ENCODE measurements at places on chromosomes 6 and 20.

DNA sequence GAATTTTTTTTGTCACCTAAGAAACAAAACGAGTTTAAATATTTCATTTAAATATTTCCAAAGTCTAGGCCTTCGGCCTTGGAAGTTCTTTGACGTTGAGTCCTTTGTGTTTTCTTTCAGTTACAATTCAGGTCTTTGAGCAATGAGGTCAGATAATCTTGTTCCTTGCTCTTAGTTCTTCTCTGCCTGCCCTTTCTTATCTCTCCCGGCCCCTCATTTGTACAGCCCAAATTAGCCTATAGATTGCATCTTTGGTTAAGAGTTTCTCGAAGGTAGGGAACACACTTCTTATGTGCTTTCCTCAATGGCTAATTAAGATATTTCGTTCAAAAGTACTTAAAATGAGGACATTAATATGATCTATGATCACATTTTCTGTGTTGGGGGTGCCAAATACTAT lies 18.5 kb downstream of the RPS12 start:
- DNase-seq = no peak

DNA sequence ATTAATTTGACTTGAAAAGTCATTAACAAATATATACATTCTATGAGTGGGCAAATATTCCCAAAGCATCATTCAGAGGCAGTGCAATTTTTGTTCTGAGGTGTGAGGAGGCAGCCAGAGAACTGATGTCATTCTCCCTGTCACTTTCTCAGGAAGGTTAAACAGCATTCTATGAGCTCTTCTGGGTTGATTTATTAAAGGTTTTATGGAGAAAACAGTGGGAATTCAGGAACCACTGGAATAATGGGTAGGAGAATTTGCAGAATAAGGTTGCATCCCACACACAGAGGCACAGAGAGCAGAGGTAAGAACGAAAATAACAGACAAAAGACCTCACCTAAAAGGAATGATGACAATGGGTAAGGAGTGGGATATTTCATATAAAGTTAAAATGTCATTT lies 860.6 kb downstream of the TFAP2A start:
- no peak for DNase-seq

DNA sequence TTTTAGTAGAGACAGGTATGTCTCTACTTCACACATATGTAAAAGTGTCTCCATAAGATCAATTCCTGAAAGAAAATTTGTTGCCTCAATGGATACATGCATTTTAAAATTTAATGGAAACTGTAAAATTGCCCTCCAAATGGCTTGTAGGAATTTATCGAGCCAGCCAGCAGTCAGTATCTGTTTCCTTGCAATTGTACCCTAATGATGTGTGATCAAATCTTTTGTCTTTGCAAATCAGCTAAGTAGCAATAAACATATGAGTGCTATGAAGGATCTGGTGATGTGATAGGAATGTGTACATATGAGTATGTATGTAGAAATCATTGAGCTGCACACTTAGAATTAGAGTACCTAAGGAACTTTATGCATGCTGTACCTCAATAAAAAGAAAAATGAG lies 253.0 kb downstream of the MAFB start:
- no peak for DNase-seq

GRCh38 chr20:63102721-63103375 lies 96.1 kb upstream of the BHLHE23 start:
- peak; percentile 22 for DNase-seq

DNA sequence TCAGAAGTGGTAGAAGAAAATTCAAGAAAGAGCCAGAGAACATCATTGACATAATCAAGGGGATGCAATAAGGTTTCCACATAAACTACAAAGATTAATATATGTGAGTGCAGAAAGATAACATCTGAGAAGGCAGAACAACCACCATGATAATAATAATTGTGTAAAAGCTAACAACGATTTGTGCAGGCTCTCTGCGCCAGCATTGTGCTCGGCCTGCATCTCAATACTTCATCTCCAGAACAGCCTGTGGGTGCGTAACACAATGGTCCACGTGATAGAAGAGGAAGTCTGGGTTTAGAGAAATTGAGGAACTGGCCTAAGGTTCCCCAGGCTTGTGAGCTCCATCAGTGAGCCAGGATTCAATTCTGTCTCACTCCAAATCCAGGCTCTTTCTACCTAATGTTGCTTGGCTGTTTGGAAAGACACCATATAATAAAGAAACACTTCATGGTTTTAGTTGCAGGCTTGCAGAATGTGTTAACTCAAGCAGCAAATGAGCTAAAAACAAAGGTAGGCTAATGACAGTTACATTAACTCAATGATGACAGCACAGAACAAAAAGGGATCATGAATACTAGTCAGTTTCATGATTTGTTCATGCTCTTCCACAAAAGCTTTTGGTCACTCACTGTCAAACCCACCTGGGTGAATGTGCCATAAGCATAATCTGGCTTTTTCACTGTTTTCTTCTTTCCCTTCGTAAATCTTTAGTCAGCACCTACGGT lies 71.2 kb downstream of the LY86 start:
- DNase-seq = peak; percentile 43

DNA sequence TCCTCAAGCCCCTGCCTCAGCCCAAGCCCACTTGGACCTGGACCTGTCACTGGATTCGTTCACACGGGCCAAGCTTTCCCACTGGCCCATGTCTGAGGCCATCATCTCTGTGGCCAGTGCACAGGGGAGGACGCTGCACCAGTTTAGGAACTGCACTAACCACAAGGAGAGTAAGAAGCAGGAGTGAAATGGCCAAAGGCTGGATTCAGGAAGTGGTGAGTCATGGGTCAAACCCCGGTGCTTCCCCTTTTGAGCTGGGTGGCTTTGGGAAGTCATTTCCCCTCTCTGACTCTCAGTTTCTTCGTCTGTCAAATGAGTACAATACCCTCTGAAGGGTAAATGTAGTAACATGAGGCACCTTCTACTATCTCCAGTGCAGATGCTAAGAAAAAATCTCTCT lies 87.9 kb downstream of the CD40 start:
- peak; percentile 47 for DNase-seq

GRCh38 chr6:21912151-21912832 lies 318.7 kb downstream of the SOX4 start:
- no peak for DNase-seq

GRCh38 chr20:40019510-40019909 lies 669.5 kb downstream of the MAFB start:
- no peak for DNase-seq

GRCh38 chr20:59424976-59425375 lies 124.6 kb downstream of the EDN3 start:
- DNase-seq = no peak

- no peak for DNase-seq
Observed at GRCh38 chr6:136719280-136720044, 72.8 kb downstream of the MAP3K5 start.

GRCh38 chr20:62887152-62887859 lies 25.7 kb upstream of the TCFL5 start:
- peak; percentile 83 for DNase-seq

- DNase-seq = no peak
Observed at GRCh38 chr6:29563435-29563965, 4.0 kb upstream of the UBD start.

DNA sequence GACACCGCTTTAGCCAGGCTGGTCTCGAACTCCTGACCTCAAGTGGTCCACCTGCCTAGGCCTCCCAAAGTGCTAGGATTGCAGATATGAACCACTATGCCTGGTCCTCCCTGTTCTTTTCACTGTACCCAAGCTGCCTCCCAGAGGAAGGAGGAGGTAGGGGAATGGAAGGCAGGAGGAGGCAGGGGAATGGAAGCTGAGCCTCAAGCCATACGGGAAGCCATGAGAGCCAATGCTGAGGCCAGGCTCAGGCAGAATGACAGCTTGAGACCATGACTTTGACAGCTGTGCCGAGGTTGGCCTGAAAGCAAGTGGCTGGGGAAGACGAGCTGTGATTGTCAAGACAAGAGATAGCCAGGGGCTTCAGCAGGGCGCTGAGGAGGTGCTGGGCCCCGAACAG lies 13.6 kb upstream of the ZNF335 start:
- no peak for DNase-seq

- DNase-seq = peak; percentile 51
Observed at GRCh38 chr6:22828179-22829062, 259.1 kb downstream of the HDGFL1 start.

GRCh38 chr20:8476021-8476420 lies 344.0 kb downstream of the PLCB1 start:
- no peak for DNase-seq

GRCh38 chr6:6969761-6970223 lies 138.0 kb upstream of the RREB1 start:
- no peak for DNase-seq
